CD4-positive, alpha-beta memory T cell (primary cell): ENCODE measurements at places on chromosomes 2 and 18. TPM values are rescaled to one million over a fixed set of nuclear protein-coding genes. Genes with fewer than 3 reads are reported as not detected.

Gene UGT1A10
- not detected for total RNA-seq

Gene DLX2
- not detected for total RNA-seq

Gene PDE1A
- total RNA-seq = not detected

Gene ADCYAP1
- not detected for total RNA-seq

Gene SPC25
- 0.33 TPM for total RNA-seq

Gene COL6A3
- 2.1 TPM for total RNA-seq

Gene ASXL2
- 56.0 TPM for total RNA-seq

Gene CFAP53
- 1.4 TPM for total RNA-seq

Gene PELI1
- 36.7 TPM for total RNA-seq

Gene MARCHF7
- 115 TPM for total RNA-seq

GRCh38 chr2:161113693-161114575 lies 46.3 kb upstream of the TANK start:
- no peak for DNase-seq
- H3K4me1 ChIP-seq = no peaks in the 10 kb centered on the region
- H3K4me3 ChIP-seq = no peak overlapping the region
- no peaks in the 10 kb centered on the region for H3K36me3 ChIP-seq

DNA sequence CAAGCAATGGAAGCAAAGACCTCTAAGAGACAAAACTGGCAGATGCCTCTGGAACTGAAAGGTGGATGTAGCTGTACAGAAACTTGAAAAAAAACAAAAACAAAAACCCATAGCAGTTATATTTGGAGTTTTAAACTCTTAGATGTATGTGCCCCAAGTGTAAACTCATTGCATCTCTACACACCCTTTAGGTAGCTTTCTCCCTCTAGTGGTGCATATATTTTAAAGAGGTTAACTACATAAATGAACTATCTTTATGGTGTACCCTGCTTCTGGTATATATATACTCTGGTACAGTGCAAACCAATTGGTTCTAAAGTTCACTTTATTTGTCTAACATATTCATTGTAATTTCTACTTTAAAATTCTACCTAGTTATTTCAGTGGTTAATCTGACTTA lies 518.2 kb downstream of the NRXN1 start:
- no peak overlapping the region for H3K4me3 ChIP-seq
- H3K27ac ChIP-seq = no peak overlapping the region
- no peaks in the 10 kb centered on the region for H3K36me3 ChIP-seq
- DNase-seq = no peak

DNA sequence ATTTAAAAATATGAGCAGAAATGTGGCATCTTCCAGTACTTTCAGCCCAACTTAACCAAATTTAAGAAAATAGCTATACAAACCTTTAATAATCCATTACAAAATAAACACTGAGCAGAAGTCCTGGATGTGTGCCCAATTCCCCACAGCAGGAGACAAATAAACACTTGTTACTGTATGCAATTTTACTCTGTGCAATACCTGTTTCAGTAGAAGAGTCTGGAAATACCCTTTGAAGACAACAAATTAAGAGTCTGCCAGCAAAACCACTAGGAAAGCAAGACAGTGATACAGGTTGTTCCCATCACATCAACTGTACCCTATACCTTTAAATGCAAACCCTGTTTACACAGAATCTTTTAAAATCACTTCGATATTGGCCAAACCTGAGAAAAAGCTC lies 41.4 kb upstream of the RNU4ATAC start:
- no peak for DNase-seq
- no peaks in the 10 kb centered on the region for H3K27me3 ChIP-seq
- peaks cover 21% of the 10 kb centered on the region for H3K4me1 ChIP-seq
- no peak overlapping the region for H3K27ac ChIP-seq

GRCh38 chr2:107591561-107592279 lies 235.0 kb upstream of the RGPD4 start:
- no peak overlapping the region for H3K4me3 ChIP-seq
- no peaks in the 10 kb centered on the region for H3K27me3 ChIP-seq
- H3K36me3 ChIP-seq = no peaks in the 10 kb centered on the region

DNA sequence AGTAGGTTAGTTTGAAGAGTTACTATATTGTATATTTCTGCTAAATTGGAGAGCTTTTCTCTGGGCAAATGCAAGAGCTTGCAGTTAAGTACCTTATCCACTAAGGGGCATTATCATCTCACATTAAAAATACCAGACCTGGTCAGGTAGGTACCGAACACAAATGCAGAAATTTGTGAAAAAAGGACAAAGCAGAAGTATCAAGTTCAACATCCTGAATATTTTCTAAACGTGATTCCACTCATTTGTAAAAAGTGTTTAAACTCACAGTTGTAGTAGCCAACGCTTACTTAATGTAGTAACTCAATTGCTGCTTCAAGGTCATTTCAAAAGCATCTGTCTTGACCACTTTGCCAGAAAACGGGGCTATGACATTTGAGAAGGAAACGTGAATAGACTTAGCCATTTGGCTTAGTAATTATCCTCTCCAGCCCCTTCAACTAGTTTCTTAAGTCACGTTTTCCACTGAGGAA lies 52.1 kb downstream of the CYRIA start:
- no peak overlapping the region for H3K4me3 ChIP-seq
- no peak for DNase-seq
- H3K4me1 ChIP-seq = no peaks in the 10 kb centered on the region
- H3K36me3 ChIP-seq = no peaks in the 10 kb centered on the region
- no peaks in the 10 kb centered on the region for H3K27me3 ChIP-seq
- no peak overlapping the region for H3K27ac ChIP-seq

DNA sequence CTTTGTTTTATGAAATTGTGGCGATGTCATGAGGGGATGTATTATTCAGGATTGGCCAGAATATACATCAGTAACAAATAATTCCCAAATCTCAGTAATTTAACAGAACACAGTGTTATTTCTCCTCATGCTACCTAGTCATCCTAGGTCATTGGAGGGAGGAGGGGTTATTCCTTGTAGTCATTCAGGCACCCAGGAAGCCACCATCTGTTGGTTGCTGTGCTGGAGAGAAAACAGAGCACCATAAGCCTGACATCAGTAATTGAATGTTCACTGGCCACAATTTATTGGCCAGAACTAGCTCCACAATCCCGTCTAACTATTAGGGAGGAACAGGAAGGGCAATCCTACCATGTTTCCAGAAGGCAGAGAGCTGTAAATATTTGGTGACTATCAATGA lies 303.5 kb upstream of the CELF4 start:
- no peak for DNase-seq
- no peaks in the 10 kb centered on the region for H3K36me3 ChIP-seq
- no peak overlapping the region for H3K4me3 ChIP-seq
- H3K4me1 ChIP-seq = no peaks in the 10 kb centered on the region

GRCh38 chr18:41128545-41128944 lies 826.5 kb upstream of the PIK3C3 start:
- no peak for DNase-seq
- no peak overlapping the region for H3K27ac ChIP-seq
- no peaks in the 10 kb centered on the region for H3K36me3 ChIP-seq
- H3K27me3 ChIP-seq = no peaks in the 10 kb centered on the region

- no peaks in the 10 kb centered on the region for H3K4me1 ChIP-seq
- no peaks in the 10 kb centered on the region for H3K27me3 ChIP-seq
- H3K36me3 ChIP-seq = no peaks in the 10 kb centered on the region
- no peak overlapping the region for H3K4me3 ChIP-seq
- no peak overlapping the region for H3K27ac ChIP-seq
These were observed 274.9 kb downstream of the NR4A2 start for GRCh38 chr2:156057647-156058046.

- no peaks in the 10 kb centered on the region for H3K36me3 ChIP-seq
- no peak overlapping the region for H3K4me3 ChIP-seq
These were observed 100.1 kb downstream of the WDPCP start for GRCh38 chr2:63488118-63488713.

- peaks cover 100% of the 10 kb centered on the region for H3K4me1 ChIP-seq
- peak overlapping the region; percentile 83 for H3K27ac ChIP-seq
- no peaks in the 10 kb centered on the region for H3K36me3 ChIP-seq
- no peak for DNase-seq
- peak overlapping the region; percentile 33 for H3K4me3 ChIP-seq
These were observed 90.2 kb downstream of the ZFP36L2 start for GRCh38 chr2:43136011-43136799.

GRCh38 chr2:179393481-179393880 lies 128.8 kb upstream of the SESTD1 start:
- H3K4me1 ChIP-seq = no peaks in the 10 kb centered on the region
- H3K36me3 ChIP-seq = no peaks in the 10 kb centered on the region
- DNase-seq = no peak
- H3K4me3 ChIP-seq = no peak overlapping the region

DNA sequence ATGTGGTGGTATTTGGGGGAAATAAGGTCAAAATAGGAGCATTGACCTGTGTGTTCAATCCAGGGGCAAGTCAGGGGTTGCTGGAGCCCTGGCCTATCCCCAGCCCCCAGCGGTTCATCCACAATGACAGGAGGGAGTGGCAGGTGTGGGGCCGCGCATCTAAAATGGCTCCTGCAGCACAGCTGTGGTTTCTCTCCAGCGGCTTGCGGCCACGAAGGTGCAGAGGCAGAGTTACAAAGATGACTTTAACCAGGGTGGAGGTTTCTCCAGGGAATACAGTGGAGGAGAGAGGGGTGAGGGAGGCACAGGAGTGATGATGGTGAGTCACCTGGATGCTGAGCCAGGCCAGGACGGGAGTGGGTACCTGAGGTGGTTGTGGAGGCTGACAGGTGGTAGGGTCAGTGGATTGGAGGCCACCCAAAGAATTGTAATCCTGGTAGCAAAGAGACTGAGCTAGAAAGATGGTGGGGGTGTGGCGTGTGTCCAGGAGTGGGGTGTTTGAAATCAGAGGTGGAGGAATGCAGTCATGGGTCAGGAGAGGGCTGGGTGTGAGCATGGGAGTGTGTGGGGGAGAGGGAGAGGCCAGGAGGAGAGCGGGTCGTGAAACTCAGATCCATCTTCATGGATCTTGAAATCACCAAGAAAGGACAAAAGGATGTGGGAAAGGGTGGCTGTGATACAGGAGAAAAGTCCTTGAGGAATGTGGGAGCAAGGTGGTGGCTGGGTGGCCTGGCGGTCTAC lies 83.2 kb downstream of the CTIF start:
- no peak overlapping the region for H3K4me3 ChIP-seq
- H3K27me3 ChIP-seq = no peaks in the 10 kb centered on the region
- H3K36me3 ChIP-seq = no peaks in the 10 kb centered on the region
- H3K4me1 ChIP-seq = no peaks in the 10 kb centered on the region
- no peak for DNase-seq

DNA sequence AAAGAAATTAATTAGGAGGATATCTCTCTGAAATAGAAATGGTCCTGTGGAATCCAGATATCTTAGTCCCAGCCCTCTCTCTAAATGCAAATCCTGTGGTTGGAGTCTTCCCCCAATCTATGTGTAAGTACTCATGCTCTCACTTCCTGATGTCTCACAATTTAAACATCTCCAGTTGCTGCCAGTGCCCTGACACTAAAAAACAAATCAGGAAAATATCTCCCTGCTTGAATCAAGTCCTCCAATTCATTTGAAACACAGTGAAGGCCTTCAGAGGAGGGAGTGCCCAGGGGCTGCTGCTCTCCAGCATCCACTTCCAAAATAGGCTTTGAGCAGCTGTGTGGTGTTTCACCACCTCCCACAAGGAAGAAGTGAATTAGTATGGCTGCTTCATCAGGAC lies 413.8 kb downstream of the RAD51AP2 start:
- no peaks in the 10 kb centered on the region for H3K36me3 ChIP-seq
- H3K27me3 ChIP-seq = no peaks in the 10 kb centered on the region
- H3K4me3 ChIP-seq = no peak overlapping the region
- H3K4me1 ChIP-seq = no peaks in the 10 kb centered on the region
- DNase-seq = no peak
- H3K27ac ChIP-seq = no peak overlapping the region

GRCh38 chr18:80023173-80023572 lies 11.1 kb upstream of the RBFA start:
- no peaks in the 10 kb centered on the region for H3K36me3 ChIP-seq
- no peak overlapping the region for H3K27ac ChIP-seq
- no peak overlapping the region for H3K4me3 ChIP-seq
- DNase-seq = no peak
- H3K27me3 ChIP-seq = no peaks in the 10 kb centered on the region

DNA sequence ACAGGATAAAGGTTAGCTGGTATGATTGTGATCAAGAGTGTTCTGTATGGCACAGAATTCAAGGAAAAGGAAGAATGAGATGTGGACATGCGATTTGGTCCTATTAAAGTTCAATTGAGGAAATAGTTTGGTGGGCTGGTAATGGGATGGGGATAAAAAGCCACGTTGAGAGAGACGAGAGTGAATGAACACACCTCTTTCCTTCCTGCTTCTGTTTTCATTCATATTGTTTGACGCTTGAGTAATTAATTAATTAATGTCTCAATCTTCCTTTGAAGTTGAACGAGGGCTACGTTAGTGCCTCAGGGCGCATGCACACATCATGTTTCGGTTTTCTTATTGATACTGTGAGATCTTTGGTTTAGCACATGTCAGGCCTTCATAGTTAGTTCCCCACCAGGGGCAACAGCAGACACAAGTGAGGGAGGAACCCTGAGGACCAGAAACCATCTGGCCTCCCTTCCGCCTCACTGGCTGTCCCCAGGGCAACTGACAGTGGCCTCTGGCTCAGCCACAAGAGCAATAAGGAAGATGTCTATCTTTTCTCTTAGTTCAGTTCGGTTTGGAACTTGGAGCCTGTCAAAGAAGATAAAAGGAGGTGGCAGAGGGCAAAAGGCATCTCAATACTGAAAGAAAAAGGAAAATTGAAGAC lies 116.0 kb downstream of the LIPG start:
- H3K4me1 ChIP-seq = no peaks in the 10 kb centered on the region
- H3K27me3 ChIP-seq = no peaks in the 10 kb centered on the region
- H3K4me3 ChIP-seq = no peak overlapping the region
- DNase-seq = no peak
- H3K36me3 ChIP-seq = no peaks in the 10 kb centered on the region

- H3K27ac ChIP-seq = no peak overlapping the region
- H3K4me3 ChIP-seq = no peak overlapping the region
- H3K27me3 ChIP-seq = no peaks in the 10 kb centered on the region
- H3K36me3 ChIP-seq = no peaks in the 10 kb centered on the region
These were observed 353.1 kb downstream of the NUP35 start for GRCh38 chr2:183477296-183477695.

DNA sequence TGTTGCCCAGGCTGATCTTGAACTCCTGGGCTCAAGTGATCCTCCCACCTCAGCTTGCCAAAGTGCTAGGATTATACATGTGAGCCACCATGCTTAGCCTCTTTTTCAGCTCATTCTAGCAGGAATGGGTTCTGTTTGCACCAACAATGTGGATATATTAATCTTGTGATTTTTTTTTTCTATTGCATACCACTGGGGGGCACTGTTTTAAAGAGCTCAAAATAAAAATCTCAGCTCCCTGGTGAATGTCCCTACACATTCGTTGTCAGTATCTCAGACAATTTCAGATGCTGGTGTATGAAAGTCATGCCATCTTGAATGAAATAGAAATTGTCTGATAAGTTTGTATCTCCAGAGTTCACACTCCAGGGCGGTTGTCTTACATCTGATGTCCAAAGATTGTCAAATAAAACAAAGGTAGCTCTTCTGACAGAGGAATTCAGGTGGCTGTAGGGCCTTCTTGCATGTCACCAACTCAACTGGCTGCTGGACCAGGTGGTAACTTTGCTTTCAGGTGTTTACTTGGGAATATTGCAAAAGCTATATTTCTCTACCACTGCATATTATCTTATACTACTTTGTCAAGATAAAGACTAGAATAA lies 3.1 kb upstream of the MATN3 start:
- H3K4me3 ChIP-seq = no peak overlapping the region
- peaks cover 19% of the 10 kb centered on the region for H3K27me3 ChIP-seq
- peaks cover 12% of the 10 kb centered on the region for H3K4me1 ChIP-seq
- H3K36me3 ChIP-seq = no peaks in the 10 kb centered on the region
